Thoracic aorta endothelial cell (primary cell): ENCODE measurements at places on chromosomes 12 and 14. TPM values are rescaled to one million over a fixed set of nuclear protein-coding genes. Genes with fewer than 3 reads are reported as not detected.

CD9 gene
- total RNA-seq, result 544 and 1,258 TPM in 2 replicates

CD69 gene
- total RNA-seq, result 0.29 and 0.53 TPM in 2 replicates

RDH5 gene
- total RNA-seq, result 1.3 and 1.5 TPM in 2 replicates

KRT3 gene
- total RNA-seq, result not detected in 2 replicates

IFNG-AS1 gene
- not detected in 2 replicates for total RNA-seq

SYT10 gene
- not detected in 2 replicates for total RNA-seq

CLEC2A gene
- not detected in 2 replicates for total RNA-seq

POTEG gene
- not detected in 2 replicates for total RNA-seq

CDH24 gene
- 8.9 and 9.8 TPM in 2 replicates for total RNA-seq

MFAP5 gene
- 0.13 TPM in 1 of 2 replicates, not detected in the other for total RNA-seq

KRT79 gene
- total RNA-seq, result not detected in 2 replicates

B4GALNT3 gene
- total RNA-seq, result 0.14 TPM in 1 of 2 replicates, not detected in the other

CLEC4A gene
- total RNA-seq, result 0.14 TPM in 1 of 2 replicates, not detected in the other

DAO gene
- total RNA-seq, result not detected in 2 replicates

SLC7A8 gene
- 1.1 and 2.4 TPM in 2 replicates for total RNA-seq

HSP90AA1 gene
- total RNA-seq, result 503 and 705 TPM in 2 replicates

TAS2R20 gene
- total RNA-seq, result 7.2 and 8.6 TPM in 2 replicates

LMNTD1 gene
- not detected in 2 replicates for total RNA-seq

OR4E1 gene
- not detected in 2 replicates for total RNA-seq

ACOT6 gene
- not detected in 2 replicates for total RNA-seq

GRIP1 gene
- 0.07 and 0.53 TPM in 2 replicates for total RNA-seq

GPR137C gene
- total RNA-seq, result 0.53 and 1.6 TPM in 2 replicates
